Mucosa of descending colon (tissue), 3 donors: ENCODE measurements at places on chromosomes 13 and 19. TPM values are rescaled to one million over a fixed set of nuclear protein-coding genes. Genes with fewer than 3 reads are reported as not detected.

OR7C1 gene
- not detected for total RNA-seq

AMH gene
- total RNA-seq, result 3.8 TPM

FLT1 gene
- total RNA-seq, result 4.0 TPM

FGF14 gene
- total RNA-seq, result 0.70 TPM

GPC6 gene
- total RNA-seq, result 7.5 TPM

VSTM1 gene
- total RNA-seq, result not detected

LPAR2 gene
- 10.9 TPM for total RNA-seq

PEX11G gene
- total RNA-seq, result 4.0 TPM

FOXA3 gene
- 14.1 TPM for total RNA-seq

FCAR gene
- 0.76 TPM for total RNA-seq

ZNF69 gene
- total RNA-seq, result 30.5 TPM

PLVAP gene
- total RNA-seq, result 32.8 TPM

GMIP gene
- 33.1 TPM for total RNA-seq

RETN gene
- total RNA-seq, result not detected

ERICH6B gene
- not detected for total RNA-seq
